GM12891 (cell line): ENCODE measurements at places on chromosomes 3 and 15.

GRCh38 chr3:106428565-106428994, 559.8 kb upstream of the CBLB start:
- DNase-seq: no peak

GRCh38 chr3:35965908-35966307, 326.6 kb downstream of the ARPP21 start:
- DNase-seq: no peak

DNA sequence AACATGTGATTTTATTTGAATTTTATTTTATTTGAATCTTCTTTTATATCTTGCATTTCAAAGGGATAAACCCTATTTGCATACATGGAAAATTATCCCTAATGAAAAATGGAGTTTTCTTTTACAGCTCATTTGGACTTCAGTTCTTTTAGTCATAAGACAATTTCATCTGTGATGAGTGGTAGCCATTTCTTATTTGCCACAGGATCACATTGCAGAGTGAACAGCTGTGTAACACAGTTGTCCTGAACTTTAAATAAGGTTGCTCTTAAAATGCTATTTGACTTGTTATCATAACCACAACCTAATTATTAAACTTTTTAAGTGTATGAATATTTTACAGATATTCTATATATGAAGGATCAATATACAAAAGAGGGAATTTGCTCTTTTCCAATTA, 221.7 kb upstream of the ROPN1 start:
- no peak for DNase-seq

GRCh38 chr3:186496016-186496415, 48.2 kb downstream of the CRYGS start:
- DNase-seq: no peak

GRCh38 chr15:88401996-88402656, 65.1 kb downstream of the MRPL46 start:
- no peak for DNase-seq
